Non-pigmented ciliary epithelial cell (primary cell): ENCODE measurements at places on chromosomes 11 and 22.

GRCh38 chr11:16846305-16846704, 107.9 kb downstream of the C11orf58 start:
- DNase-seq, result no peak

DNA sequence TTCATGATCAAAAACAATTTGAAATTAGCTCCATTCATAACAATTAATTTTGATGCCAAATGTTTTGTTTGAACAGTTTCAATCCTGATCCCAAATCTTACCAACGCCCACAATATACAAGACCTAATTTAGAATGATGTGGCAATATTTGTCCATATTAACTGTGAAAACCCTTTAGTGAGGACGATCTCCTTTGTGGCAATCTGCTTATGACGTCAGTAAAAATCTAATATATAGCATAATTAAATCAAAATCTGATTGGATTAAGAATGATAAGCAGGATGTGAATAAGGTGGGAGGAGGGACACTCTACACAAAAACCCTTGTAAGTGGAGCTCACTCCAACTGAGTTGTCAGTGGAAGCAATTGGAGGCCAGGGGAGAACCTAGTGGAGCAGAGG, 11.9 kb upstream of the SLC5A4 start:
- no peak for DNase-seq

DNA sequence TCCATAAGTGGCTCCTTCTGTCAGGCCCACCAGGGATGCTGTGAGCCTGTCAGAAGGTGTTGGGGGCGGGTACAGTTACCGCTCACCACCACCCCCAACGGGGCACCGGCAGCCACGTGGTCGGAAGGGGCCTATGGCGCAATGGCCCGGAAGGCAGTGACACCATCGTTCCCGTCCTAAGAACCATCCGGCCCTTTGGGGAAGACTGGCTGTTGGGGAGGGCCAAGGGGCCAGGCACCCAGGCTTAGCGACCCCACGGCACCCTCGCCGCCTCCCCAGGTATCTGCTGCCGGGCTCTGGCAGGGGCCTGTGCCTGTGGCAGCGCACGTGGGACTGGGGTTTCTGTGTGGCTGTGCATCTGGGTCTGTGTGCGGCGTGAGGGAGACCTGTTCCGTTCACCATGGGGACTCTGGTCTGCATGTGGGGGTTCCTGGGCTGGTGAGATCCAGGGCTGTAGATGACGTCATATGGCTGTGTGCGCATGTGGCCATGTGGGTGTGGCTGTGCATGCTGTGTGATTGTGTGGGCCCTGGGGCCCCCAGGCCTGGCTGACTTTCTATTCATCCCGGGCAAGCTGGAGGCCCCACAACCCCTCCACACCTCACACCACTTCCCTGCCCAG, 717 bp downstream of the OSM start:
- no peak for DNase-seq

GRCh38 chr22:24108073-24108472, 73.2 kb upstream of the SUSD2 start:
- DNase-seq, result no peak

DNA sequence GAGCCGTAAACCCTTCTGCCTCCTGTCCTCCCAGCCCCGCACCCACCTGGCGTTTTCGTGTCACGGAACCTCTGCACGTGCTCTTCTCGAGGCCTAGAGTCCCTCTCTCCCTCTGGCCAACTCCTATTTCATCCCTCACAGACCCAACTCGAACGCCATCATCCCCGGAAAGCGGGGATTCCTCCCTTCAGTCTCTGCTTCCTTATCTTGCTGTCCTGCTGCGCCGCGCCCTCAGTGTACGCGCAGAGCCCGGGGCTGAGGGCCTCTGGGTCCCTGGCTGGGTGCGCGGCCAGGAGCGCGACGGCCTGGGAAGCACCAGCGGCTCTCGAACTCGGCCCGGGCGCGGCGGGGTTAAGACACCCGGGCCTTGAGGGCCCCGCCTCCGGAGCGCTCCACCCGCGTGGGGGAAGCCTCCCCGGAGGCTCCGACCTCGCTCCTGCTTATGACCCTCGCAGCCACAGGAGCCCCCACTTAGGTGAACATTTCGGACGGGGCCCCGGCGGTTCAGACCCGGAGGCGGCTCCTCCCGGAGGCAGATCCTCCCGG, 398 bp upstream of the ATG16L2 start:
- DNase-seq, result no peak

DNA sequence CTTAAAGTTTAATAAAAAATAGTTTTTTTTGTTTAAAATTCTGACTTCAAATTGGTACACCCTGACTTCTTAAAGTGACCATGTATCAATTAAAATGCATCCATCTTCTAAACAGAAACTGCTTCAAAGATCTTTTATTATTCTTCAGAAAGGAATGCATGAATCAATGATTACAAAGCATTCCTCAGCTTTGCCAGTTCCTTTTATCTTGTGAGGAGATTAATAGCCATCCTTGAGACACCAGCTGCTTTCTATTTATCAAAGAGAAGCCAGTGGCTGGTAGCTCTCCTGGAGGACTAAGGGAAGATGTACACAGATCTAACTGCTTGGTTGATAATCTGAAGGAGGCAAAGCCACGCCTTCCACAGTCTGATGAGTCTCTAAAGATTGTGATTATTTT, 2222.5 kb downstream of the LRRC4C start:
- DNase-seq, result no peak

DNA sequence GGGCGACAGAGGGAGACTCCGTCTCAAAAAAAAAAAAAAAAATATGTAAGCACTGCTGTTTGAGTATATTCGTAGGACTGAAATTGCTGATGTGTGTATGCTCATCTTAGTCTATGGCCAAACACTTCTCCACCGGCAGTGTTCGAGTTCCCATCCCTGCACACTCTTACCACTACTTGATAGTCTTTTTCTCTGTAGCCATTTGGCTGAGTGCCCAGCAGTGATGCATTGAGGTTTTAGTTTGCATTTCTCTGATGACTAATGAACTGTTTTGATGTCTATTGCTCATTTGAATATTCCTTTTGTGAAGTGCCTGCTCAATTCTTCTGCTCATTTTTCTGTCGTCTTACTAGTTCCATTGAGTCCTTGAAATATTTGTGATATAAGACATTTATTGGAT, 1.9 kb downstream of the TIRAP start:
- DNase-seq, result peak; percentile 86

- DNase-seq, result no peak
These were observed 7.5 kb upstream of the NAALADL1 start for GRCh38 chr11:65065851-65066250.

DNA sequence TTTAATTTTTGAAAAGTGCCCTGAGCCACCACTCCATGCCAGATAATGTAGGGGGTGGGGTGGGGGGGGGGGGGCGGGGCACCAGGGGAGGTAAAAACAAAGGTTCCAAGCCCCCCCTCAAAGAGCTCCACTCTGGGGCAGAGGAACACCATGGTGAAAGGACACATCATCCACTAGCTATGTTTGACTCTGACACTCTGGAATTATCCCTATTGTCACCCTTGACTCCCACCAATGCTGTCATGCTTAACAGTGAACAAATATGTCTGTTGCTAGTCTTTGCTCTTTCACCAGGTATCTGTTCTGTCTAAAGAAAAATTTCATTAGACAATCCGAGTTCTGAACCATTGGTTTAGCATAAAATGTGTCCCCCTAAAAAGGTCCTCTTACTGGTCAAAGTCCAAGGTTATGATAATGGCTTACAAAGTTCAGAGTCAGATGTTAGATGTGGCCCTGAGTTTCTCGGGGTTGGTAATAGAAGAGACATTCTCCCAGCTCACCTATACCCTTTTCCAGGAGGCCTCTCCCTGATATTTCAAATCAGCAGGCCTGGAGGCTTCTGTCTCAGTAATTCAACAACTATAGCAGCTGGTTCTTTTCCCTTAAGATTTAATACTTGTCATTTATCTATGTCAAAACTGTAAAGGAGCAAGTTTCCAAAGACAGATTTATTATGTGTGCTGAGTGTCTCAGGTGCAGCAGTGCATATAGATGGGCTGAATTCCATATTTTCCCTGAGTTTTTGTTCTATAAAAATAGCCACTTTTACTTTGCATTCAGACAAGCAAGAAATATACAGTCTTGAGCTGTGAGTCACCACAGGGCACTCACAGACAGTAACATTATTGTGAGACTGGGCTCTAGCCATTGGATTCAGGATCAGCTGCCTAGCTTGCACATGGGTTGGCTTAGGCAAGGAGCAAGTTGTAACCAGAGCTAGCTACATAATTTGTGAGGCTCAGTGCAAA, 174.1 kb downstream of the CSNK2A3 start:
- peak; percentile 57 for DNase-seq

DNA sequence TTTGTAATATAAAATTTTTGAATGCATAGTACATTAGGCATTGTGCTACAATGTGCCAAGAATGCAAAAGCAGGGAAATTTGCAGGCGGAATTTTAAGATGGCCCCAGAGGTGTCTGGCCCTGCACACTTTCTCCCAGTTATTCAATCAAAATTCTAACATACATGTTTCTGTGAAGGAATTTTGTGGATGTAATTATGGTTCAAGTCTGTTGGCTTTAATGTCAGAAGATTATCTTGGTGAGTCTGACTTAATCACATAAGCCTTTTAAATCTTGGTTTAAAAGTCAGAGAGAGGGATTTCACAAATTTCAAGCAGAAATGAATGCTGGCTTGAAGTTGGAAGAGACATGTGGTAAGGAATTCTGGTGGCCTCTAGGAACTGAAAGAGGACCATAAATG, 423.4 kb upstream of the CCDC179 start:
- no peak for DNase-seq

DNA sequence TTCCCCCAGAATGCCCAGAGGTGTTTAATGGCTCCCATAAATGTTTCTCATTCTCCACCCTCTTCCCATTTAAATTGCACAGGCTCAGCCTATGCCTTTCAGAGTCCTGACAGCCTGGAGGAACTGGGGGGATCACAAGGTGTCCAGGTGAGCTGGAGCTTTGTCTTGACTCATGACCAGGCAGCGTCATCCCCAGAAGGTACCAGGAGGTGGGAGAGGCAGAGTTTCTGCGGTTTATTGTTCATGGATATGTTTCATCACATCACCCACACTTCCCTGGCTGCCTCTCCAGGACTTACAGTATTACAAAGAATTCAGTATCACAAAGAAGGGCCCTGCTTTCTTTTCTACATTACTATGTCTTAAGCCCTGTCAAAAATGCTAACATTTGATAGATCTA, 103.2 kb upstream of the GALNT18 start:
- DNase-seq, result no peak

- no peak for DNase-seq
These were observed 48.8 kb downstream of the DKK3 start for GRCh38 chr11:11959601-11960000.

DNA sequence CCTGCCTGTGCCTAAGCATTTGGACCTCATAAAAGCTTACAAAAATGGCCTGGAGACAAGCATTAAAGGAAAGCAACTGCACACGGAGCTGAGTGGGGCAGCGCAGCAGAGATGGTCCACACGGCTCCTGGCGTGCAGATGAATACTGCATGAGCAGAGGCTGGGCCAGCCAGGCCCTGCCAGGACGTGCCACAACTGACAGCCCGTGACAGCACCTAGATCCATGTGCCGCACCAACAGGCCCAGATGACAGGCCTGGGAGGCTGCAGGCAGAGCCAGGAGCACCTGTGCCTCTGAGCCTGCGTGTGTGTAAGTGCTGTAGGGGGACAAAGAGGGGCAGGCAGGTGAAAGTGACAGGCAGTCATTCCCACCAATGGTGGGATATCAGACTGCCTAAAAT, 33.4 kb downstream of the MICAL3 start:
- DNase-seq, result no peak

DNA sequence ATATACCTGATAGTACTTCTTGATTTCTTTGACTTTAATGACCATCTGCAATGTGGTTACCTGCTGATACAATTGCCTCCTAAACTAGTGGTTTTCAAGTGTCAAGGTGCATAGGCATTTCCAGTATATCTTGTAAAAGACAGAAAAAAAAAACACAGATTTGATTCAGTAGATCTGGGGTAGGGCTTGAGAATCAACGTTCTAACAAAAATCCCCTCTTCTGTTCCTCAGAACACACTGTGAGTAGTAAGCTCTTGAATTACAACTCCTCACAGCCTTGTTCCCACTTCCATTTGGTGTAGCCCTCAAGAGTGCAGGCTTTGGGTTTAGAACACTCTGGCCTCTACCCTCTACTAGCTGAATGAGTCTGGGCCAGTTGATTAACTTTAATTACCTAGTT, 78.0 kb upstream of the CTSC start:
- no peak for DNase-seq

DNA sequence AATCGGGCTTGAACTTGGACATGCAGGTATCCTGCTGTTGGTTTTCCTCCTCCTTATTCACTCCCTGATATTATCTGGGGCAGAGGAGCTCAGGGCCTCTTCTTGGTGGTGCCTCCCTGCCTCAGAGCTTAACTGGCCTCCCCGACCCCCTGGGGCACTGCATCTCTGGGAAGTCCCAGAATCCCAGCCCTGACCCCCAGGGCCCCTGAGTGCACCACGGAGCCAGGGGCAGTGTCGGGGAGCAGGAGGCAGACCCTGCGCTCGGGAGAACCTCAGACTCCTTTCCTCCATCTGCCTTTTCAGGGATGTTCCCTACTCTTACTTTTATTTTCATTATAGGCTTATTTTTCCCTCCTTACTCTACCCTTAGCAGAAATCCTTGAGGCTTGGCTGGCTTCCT, 537.0 kb downstream of the BRD1 start:
- DNase-seq, result no peak

- DNase-seq, result no peak
These were observed 43.1 kb downstream of the NFAM1 start for GRCh38 chr22:42389143-42389542.

DNA sequence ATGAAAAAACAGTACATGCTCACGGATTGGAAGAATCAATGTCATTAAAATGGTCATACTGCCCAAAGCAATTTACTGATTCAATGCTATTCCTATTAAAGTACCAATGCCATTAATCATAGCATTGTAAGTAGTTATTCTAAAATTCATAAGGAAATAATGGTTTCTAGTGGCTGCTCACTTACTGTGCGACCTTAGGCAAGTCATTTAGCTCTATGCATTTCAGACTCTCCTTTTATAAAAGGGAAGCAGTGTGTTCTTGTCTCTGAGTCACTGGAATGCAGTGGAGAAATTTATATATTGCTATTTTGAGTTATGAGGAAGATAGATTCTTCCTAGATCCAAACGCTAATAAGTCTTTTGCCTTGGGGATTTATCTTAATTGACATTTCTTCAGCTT, 174.8 kb downstream of the KCNA4 start:
- no peak for DNase-seq

DNA sequence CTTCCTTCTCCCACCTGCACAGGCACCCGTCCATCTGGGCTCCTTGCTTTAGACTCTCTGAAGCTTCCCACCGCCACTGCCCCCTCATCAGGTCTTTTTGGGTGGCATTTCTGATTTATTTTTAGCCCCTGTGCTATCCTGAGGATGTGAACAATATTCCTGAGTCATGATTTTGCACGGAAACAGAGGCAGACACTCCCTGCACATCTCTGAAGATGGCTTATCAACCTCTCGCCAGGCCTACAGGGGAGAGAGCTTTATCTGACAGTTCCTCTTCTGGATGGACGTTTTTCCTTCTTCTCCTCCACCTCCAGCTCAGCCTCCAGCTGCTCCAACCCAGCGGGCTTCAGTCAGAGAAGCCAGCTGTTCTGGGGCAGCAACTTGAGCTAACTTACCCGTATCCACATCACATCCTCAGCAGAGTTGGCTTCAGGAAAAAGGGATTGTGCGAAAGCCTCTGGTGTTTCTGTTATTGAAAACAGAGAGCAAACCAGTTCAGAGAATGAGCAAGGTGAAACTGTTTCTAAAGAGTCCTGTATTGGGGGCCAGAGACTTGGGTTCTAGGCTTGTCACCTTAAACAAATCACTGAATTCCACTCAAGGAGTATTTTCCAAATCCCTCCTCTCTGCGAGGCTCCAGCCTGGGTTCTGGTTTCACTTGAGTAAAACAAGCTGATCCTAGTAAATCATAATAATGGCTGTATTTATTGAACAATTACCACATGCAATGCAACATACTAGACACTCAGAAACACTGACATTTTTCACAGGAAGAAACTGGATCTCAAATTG, 33.1 kb upstream of the ETS1 start:
- DNase-seq, result no peak
